Right cardiac atrium (tissue), 5 donors: ENCODE measurements at places on chromosomes 4 and X.

DNA sequence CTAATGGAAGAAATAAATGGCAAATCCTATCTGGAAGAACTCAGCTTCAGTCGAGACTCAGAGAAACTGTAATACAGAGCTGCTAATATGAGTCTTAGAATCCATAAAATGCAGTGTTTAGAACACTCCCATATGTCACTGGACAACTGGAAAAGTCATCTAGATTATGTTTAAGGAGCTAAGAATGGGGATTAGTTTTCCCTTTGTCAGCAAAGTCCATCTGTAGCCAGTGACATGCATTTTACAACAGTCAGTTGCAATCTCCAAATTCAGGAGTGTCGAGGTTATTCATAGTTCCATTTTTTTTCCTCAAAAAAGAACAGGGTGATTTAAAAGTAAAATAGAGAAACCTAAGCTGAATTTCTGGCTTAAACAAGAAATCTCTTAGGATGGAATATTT lies 516.6 kb upstream of the GALNT7 start:
- no peak for DNase-seq

DNA sequence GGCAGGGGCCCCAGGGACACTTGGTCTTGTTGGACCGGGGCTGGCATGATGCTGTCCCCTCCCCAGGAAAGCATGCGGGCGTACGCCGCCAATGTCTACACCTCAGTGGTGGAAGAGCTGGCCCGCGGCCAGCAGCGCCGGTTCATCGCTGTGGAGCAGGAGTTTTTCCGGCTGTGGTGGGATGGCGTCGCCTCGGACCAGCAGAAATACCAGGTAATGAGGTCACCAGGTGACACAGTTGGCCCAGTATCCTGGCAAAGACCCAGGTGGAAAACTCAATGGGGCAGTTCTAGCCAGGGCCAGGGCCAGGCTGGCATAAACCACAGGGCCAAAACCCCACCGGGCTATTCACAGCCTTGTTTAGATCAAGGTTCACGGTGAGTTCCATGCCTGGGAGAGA lies 1.5 kb downstream of the MAN2B2 start:
- no peak for DNase-seq

- no peak for DNase-seq
These were observed 205.1 kb downstream of the STPG2 start for GRCh38 chr4:97938141-97938540.

DNA sequence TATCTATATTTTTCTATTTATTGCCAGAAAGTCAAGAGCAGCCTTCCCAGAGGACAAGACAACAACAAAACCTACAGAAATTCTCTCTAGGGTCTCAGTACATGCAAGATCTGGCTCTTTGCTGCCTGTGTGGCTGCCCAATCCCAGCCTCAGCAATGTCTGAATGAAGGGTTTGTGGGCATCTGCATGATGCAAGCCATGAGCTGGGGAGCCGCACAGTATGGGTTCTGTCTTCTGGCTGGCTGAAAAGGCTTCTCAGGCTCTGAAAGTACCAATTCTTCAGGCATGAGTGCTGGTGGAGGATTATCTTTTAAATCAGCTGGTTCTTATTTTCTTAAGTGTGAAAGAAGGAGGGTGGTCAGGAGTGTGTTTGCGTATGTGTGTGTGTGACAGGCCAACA lies 104.6 kb downstream of the PDGFRA start:
- DNase-seq, result no peak

- no peak for DNase-seq
These were observed 53.1 kb downstream of the NDST3 start for GRCh38 chr4:118087366-118087765.

DNA sequence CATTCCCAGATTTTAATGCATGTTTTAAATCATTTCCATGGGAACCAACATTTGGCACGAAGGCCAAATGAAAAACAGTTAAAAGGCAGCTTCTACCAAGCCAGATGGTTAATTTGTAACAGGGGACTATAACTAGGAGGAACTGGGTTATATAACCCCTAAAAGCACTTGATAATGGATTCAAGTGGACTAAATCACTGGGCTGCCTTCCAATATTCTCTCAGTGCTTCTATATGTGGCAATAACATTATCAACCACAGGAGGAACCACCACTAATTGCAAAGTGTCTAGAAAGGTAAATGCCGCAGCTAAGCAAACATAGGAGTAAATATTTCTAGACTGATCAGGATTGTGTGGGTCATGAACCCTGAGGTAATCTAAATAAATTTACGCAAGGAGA lies 391.5 kb downstream of the UBE2NL start:
- no peak for DNase-seq

DNA sequence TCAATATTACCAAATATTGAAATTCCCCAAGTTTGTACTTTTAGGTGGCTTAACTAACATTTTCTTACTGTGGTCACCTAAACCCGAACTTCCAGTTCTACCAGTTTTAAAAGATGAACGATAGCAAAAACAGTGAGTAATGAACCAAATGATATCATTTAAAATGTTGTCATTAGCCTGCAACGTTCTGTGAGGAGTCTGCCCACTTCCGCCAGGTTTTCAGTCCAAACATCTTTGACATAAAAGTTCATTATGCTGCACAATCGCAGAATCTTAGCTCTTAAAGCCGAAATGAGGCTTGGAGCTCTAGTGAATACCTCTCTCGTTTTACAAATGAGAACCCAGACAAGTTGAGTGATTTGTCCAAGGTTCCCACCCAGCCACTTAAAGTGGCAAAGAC lies 762 bp downstream of the PIGA start:
- DNase-seq, result no peak

DNA sequence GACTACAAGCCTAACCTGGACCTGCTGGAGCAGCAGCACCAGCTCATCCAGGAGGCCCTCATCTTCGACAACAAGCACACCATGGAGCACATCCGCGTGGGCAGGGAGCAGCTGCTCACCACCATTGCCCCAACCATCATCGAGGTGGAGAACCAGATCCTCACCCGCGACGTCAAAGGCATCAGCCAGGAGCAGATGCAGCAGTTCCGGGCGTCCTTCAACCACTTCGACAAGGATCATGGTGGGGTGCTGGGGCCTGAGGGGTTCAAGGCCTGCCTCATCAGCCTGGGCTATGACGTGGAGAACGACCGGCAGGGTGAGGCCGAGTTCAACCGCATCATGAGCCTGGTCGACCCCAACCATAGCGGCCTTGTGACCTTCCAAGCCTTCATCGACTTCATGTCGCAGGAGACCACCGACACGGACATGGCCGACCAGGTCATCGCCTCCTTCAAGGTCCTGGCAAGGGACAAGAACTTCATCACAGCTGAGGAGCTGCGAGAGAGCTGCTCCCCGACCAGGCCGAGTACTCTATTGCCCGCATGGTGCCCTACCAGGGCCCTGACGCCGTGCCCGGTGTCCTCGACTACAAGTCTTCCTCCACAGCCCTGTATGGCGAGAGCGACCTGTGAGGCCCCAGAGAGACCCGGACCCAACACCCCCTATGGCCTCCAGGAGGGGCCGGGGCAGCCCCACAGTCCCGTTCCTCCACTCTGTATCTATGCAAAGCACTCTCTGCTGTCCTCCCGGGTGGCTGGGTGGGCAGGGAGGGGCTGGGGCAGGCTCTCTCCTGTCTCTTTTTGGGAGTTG lies 486.2 kb downstream of the TRAM1L1 start:
- DNase-seq, result peak; percentile 25

DNA sequence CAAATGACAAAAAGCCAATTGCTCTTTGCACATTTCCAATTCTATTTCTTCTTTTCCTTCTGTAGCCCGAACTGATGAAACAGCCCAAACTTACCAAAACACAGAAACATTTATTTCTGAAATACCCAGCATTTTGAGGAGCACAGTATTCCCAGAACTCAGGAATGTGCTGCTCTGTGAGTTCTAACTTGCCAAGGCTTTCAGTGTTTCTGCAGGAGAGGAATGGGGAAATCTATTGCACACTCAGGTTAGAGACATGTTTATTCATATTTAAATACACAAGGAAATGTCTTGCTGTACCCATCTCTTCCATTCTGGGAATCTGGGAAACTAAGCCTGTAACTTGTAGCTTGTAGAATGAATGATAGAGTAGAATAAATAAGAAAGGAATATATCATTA lies 10.7 kb downstream of the TMPRSS11D start:
- DNase-seq, result no peak

DNA sequence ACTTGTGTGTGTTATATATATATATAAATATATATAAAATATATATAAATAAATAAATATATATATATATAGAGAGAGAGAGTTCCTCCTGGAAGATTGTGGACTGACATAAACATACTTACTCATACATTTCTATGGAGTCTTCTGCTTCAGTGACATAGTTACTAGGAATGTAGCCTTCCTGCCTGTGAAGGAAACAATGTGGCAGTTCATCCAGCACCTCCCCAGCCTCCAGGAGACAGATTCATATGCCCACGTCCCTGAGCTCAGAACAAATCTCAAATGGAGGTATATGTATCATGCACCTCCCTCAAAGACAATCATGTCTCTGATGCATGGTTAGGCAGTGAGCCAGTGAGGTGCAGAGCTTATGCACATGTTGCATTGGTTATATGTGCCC lies 11.4 kb upstream of the TIMM8A start:
- no peak for DNase-seq

DNA sequence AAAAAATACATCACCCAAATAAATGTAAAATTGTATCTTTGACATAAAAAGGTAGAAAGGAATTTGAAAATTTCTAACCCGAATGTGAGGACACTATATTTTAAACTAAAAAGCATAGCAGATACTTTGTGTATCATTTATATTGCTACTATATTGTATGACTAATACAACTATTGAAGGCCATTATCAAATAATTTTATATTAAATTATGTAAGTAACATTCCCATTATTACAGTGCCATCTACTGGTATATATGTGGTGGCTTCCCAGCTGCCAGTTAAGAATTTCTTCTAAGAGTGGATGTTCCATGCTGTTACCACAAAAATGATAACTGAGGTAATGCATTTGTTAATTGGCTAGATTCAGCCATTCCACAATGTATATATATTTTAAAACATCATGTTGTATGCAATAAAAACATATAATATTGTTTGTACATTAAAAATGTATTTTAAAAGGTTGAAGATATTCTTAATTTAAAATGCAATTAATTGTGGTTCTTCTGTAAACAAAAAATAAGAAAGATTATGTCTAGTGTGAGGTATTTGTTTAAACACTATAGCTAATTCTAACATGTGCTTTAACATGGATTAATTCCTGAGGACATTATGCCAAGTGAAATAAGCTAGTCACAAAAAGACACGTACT lies 65.3 kb downstream of the EGF start:
- no peak for DNase-seq

DNA sequence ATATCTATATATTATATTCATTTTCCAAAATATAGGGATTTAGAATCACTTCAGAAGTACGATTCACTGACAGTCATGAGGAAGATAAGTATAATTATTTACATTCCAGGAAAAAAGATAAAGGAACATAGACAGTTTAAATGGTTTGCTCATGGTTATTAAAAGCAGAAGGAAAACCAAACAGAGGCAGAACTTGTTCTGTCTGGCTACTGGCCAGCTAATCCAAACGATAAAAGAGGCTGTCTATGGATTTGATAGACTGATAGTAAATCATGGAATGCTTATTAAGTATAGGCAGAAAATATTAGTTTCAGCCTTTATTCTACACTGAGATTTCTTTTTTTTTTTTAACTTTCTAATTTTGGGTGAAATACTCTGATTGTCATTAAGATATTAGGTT lies 50.2 kb downstream of the RPGR start:
- DNase-seq, result no peak
